Ascending aorta (tissue), 2 donors: ENCODE measurements at places on chromosomes 11 and 22. TPM values are rescaled to one million over a fixed set of nuclear protein-coding genes. Genes with fewer than 3 reads are reported as not detected.

- no peak overlapping the region for H3K4me3 ChIP-seq
- no peaks in the 10 kb centered on the region for H3K4me1 ChIP-seq
- DNase-seq, result no peak
- H3K27ac ChIP-seq, result no peak overlapping the region
These were observed 68.5 kb upstream of the SLC35C1 start for GRCh38 chr11:45736424-45736823.

DNA sequence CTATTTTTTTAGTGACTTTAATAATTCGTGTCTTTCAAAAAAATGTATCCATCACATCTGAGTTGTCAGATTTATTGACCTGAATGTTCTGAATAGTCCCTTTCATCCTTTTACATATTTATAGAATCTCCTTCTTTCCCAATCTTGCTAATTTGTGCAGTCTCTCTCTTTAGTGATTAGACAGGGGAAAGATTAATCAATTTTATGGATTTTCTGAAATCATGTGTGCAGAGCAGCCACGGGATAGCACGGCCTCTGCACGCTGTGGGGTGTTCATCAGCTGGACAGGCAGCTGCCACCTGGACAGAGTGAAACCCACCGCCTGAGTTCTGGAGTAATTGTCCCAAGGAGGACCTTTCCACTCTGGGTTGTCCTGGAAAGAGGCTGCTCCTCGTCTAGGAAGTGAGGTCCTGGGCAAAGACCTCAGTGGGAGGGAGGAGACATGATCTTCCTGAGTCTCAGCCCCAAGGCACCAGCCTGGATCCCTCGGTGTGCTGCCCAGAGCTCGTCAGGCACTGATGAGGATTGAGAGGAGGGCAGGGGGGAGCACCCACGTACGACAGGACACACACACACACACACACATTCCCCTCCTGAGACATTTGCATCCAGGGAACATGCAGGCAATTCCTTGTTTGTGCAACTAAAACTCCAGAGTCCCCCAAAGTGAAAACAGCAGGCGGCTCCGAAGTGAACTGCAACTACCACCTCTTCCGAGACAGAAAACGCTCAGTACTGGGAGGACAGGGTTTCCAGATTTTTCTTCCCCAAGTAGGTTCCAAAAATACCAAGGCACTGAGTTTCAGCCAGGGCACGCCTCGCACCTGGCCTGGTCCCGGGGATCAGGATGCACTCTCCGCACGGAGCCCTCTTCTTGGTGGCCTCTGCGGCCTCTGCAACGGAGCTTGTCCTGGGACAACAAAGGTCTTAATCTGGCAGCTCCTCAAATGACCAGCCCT is 22.5 kb upstream of the KRTAP5-6 start:
- H3K4me1 ChIP-seq, result no peaks in the 10 kb centered on the region
- no peaks in the 10 kb centered on the region for H3K27me3 ChIP-seq
- no peaks in the 10 kb centered on the region for H3K36me3 ChIP-seq
- no peak overlapping the region for H3K4me3 ChIP-seq
- no peak overlapping the region for H3K27ac ChIP-seq
- DNase-seq, result no peak

DNA sequence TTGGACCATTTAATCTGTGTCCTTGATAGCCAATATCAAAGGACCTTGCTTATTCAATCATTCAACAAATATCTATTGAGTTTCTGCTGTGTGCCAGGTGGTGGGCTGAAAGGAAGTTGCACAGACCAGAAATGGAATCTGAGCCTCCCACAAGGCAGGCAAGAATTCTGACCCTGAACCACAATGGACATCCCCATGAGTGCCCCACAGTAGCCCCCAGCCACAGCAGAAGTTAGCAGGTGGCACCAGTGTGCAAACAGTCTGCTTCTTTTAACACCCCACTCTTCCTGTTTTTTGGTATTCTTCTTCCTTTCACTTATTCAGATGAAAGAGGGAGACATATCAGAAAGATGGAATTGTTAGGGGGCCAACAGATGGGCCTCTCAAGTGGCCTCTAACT is 12.2 kb upstream of the SERPING1 start:
- no peak for DNase-seq
- no peak overlapping the region for H3K4me3 ChIP-seq
- H3K36me3 ChIP-seq, result no peaks in the 10 kb centered on the region
- H3K27ac ChIP-seq, result no peak overlapping the region

GRCh38 chr22:40026641-40027040 is 31.9 kb downstream of the FAM83F start:
- DNase-seq, result no peak
- no peaks in the 10 kb centered on the region for H3K27me3 ChIP-seq
- no peak overlapping the region for H3K4me3 ChIP-seq
- H3K27ac ChIP-seq, result no peak overlapping the region

GRCh38 chr22:28139516-28139915 is 220.5 kb upstream of the PITPNB start:
- H3K4me1 ChIP-seq, result peaks cover 20% of the 10 kb centered on the region
- no peaks in the 10 kb centered on the region for H3K36me3 ChIP-seq
- H3K27ac ChIP-seq, result no peak overlapping the region
- H3K27me3 ChIP-seq, result no peaks in the 10 kb centered on the region
- no peak overlapping the region for H3K4me3 ChIP-seq

- no peak overlapping the region for H3K4me3 ChIP-seq
- DNase-seq, result no peak
- no peaks in the 10 kb centered on the region for H3K27me3 ChIP-seq
- no peaks in the 10 kb centered on the region for H3K4me1 ChIP-seq
- no peak overlapping the region for H3K27ac ChIP-seq
These were observed 8.9 kb upstream of the ETS1 start for GRCh38 chr11:128596250-128596649.

DNA sequence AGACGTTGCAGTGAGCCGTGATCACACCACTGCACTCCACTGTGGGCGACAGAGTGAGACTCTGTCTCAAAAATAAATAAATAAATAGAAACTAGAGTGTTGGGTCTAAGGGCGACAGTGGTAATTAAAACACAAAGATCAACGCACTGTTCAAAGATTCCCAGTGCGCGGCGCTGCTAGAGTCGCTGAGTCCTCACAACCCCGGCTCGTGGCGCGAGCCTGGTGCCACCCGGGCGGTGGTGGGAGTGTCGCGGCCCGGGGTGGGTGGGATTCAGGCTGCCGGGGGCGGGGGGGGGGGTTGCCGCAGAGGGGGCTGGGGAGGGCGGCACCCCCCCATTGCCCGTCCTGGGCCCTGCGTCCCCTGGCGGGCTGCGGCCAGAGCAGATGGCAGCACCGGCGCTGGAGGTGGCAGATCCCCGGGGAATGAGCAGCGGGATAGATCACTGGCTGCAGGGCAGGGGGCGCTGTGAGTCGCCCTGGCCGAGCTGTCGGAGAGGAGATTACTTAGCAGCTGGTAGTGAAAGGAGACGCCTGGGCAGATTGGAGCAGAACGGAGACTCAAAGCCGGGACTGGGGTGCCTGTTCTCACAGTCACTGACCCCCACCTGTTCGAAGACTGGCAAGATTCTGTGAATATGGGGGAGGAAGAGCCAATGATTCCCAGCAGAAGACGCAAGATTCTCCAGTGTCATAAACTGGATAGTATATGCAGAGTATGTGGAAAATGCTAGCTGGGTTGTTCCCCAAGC is 30.2 kb upstream of the APOBEC3A start:
- H3K27ac ChIP-seq, result peak overlapping the region; percentile 80
- H3K4me1 ChIP-seq, result peaks cover 18% of the 10 kb centered on the region
- peak; percentile 88 for DNase-seq
- H3K4me3 ChIP-seq, result peak overlapping the region; percentile 61
- H3K36me3 ChIP-seq, result no peaks in the 10 kb centered on the region

DNA sequence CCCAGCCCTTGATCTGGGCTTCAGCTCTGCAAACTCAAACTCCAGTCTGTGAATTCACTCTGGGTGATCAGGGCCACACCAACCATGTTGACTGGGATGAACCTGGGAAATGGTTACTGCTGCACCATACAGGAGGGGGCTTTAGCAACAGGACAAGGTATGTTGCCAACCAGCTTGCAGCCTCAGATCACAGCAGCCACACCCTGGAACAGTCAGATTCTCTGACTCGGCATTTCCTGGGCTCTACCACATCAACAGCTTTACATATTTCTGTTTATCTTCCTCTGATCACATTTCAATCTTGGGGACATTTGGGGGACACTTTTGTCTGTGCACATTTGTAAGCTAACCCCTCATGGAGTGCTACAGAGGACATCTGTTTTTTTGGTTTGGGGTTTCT is 267.0 kb upstream of the NCAM1 start:
- H3K27ac ChIP-seq, result no peak overlapping the region
- H3K36me3 ChIP-seq, result no peaks in the 10 kb centered on the region

GRCh38 chr11:70289582-70289981 is 19.1 kb downstream of the PPFIA1 start:
- DNase-seq, result no peak
- peaks cover 45% of the 10 kb centered on the region for H3K36me3 ChIP-seq
- no peaks in the 10 kb centered on the region for H3K27me3 ChIP-seq
- no peak overlapping the region for H3K27ac ChIP-seq
- no peaks in the 10 kb centered on the region for H3K4me1 ChIP-seq

DNA sequence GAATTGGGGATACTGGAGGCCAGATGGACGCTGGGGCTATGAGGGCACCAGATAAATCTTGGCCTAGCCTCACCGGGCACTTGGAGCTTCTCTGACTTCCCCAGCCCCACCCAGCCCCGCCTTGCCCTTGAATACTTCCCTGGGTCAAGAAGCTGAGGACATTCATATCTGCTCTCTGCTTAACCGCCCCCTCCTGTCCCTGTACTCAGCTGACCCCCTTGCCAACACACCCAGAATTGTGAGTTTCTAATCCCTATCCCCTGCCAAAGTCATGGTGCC is 22.0 kb downstream of the FADS3 start:
- H3K27me3 ChIP-seq, result no peaks in the 10 kb centered on the region
- no peak for DNase-seq
- H3K36me3 ChIP-seq, result peaks cover 6% of the 10 kb centered on the region
- no peak overlapping the region for H3K27ac ChIP-seq
- H3K4me1 ChIP-seq, result no peaks in the 10 kb centered on the region
- no peak overlapping the region for H3K4me3 ChIP-seq

DNA sequence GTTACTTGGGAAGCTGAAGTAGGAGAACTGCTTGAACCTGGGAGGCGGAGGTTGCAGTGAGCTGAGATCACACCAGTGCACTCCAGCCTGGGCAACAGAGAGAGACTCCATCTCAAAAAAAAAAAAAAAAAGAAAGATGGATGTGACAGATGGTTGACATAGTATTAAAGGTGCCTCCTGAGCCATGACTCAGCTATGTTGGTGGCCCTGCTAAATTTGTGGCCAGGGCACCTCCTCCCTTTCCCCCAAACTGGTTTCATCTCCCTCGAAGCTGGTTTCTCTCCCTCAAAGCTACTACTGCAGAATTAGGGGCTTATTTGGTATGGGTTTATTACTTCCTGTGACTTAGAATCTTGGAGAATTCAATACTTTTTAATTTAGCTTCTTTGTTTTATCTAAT is 31.5 kb downstream of the SDHD start:
- H3K4me1 ChIP-seq, result no peaks in the 10 kb centered on the region
- H3K4me3 ChIP-seq, result no peak overlapping the region
- H3K27me3 ChIP-seq, result no peaks in the 10 kb centered on the region
- no peaks in the 10 kb centered on the region for H3K36me3 ChIP-seq

DNA sequence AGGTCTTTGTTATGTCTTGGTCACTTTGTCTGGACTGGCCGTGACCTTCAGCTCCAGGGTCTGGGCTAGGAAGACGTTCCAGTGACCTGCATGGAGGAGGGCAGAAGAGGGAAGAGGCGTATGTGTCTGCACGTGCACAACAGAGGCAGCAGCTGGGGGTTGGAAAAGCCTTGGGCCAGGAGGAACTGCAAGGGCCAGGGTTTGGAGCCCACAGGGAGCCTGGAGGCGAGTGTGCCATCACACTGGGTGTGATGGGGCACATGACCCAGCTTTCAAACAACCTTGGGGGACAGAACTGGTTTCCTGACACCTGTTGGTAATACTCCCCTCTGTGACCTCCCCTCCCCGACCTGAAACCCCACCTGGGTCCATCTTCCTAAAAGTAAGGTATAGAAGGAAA is 34.7 kb downstream of the CHRDL2 start:
- H3K4me1 ChIP-seq, result peaks cover 4% of the 10 kb centered on the region
- H3K36me3 ChIP-seq, result no peaks in the 10 kb centered on the region

DNA sequence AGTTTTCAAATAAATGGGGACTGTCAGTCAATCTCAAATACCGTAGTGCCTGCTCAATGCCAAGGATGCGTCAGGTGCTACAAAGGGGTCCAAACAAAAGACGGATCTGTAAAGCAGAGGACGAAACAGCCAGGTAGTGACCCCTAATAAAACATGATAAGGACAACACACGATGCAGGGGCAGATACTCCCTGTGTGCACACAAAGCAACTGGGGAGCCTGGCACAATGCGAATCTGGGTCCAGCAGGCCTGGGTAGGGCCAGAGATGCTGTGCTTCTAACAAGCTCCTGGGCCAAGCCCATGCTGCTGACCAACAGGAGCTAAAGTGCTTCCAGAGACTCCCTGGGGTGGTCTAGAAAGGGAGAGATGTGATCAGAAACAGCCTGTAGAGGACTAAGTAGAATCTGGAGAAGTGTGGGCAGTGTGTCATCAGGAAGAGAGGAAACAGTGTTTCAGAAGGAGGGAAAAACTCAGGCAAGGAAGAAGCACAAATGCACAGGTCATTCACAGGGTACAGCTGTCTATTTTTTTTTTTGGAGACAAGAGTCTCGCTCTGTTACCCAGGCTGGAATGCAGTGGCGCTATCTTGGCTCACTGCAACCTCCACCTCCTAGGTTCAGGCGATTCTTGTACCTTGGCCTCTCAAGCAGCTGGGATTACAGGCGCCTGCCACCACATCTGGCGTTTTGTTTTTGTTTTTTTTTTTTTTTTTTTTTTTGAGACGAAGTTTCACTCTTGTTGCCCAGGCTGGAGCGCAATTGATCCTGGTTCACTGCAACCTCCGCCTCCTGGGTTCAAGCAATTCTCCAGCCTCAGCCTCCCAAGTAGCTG is 74.5 kb downstream of the MICAL3 start:
- H3K4me3 ChIP-seq, result no peak overlapping the region
- DNase-seq, result no peak
- no peaks in the 10 kb centered on the region for H3K36me3 ChIP-seq

- no peaks in the 10 kb centered on the region for H3K36me3 ChIP-seq
- H3K4me3 ChIP-seq, result no peak overlapping the region
- H3K27me3 ChIP-seq, result no peaks in the 10 kb centered on the region
- no peak overlapping the region for H3K27ac ChIP-seq
- DNase-seq, result no peak
These were observed 10.7 kb downstream of the IL2RB start for GRCh38 chr22:37138849-37139561.

GRCh38 chr11:74307434-74307833 is 4.0 kb downstream of the P4HA3 start:
- H3K27ac ChIP-seq, result no peak overlapping the region
- H3K36me3 ChIP-seq, result no peaks in the 10 kb centered on the region
- DNase-seq, result no peak

Gene CCDC81
- total RNA-seq, result 36.5 TPM

Gene AAMDC
- 56.4 TPM for total RNA-seq

Gene PHF21B
- not detected for total RNA-seq

Gene PRSS23
- total RNA-seq, result 184 TPM

Gene KDELR3
- 11.8 TPM for total RNA-seq

Gene GGT1
- total RNA-seq, result not detected

Gene TRIM49
- not detected for total RNA-seq

Gene PDGFD
- 50.6 TPM for total RNA-seq

Gene ARFGAP2
- 66.1 TPM for total RNA-seq
